ENCODE measurements at places on chromosomes 5 and 9.

DNA sequence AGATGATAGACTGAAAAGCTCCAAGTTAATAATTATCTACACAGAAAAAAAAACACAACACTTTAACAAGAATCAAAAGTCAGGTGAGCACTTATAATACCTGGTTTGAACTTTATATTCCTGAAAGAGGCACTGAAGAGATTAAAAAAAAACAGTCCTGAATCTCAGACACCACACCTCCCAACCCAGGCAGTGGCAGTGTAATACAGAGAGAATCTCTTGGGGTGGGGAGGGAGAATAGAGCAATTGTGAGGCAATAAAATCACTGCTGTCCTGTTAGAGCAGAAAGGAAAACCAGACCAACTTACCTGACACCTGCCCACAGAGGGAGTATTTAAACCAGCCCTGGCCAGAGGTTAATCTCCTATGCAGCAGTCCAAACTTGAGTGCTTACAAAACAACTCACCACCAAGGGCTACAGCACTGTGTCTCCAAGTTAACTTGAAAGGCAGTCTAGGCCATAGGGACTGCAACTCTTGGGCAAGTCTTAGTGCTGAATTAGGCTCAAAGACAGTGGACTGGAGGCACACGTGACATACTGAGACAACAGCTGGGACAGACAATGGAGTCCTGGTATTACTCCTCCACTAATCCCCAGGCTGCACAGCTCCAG lies 54.2 kb downstream of the SLCO4C1 start:
- DNase-seq: no peak

GRCh38 chr9:20473515-20474013 lies 148.7 kb downstream of the MLLT3 start:
- DNase-seq: no peak

DNA sequence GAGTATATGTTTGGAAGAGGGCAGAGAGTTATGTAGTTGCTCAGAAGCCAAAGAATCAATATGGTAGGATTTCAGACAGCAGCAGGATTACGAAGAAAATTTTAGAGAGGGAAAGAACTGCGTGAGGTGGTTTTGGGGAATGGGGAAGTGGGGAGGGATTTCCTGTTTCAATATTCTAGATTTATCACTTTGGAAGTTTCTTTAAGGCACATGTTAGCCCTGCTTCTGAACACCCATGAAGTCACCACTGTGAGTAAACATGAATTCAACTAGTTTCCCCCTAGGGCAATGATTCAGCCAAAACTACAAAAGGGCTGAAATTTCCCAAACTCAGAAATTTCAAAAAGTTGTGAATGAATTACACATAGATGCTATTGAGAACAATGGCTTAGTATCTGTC lies 132.2 kb downstream of the EBF1 start:
- no peak for DNase-seq

- DNase-seq: no peak
Observed at GRCh38 chr5:179160584-179160983, 100.4 kb downstream of the ZNF354C start.

DNA sequence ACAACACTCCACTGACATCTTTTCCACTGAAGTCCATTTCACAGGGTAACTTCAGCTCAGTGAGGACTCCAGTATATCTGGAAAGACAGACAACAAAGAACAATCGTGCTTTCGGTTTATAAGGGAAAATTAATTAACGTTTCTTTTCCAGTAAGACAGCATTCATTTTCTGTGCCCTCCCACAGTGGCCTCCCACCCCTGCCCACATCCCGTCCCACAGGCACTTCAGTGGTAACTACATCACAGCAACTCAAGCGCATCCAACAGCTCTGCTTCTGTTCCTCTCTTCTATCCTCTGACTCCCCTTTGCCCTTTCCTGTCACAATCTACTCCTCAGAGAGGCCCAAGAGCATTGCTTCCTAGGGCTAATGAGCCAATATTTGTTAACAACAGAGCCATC lies 40.3 kb downstream of the GLDC start:
- no peak for DNase-seq

DNA sequence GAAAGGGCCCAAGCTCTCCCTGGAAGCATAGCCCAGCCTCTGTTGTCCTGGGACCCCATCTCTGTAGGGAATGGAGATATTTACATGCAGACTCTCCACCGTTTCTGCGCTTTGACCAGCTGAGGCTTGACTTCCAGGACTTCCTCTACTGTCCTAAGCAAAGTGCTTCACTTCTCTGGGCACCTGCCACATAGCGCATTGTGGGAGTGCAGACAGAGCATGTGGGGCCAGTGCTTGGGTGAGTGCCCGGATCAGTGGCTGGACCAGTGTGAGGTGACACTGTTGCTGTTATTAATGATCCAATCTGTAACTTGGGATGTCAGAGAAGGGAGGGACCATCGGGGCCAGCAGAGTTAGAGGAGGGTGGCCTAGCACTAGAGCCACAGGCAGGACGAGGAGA lies 10.5 kb downstream of the CXCL14 start:
- DNase-seq: no peak

DNA sequence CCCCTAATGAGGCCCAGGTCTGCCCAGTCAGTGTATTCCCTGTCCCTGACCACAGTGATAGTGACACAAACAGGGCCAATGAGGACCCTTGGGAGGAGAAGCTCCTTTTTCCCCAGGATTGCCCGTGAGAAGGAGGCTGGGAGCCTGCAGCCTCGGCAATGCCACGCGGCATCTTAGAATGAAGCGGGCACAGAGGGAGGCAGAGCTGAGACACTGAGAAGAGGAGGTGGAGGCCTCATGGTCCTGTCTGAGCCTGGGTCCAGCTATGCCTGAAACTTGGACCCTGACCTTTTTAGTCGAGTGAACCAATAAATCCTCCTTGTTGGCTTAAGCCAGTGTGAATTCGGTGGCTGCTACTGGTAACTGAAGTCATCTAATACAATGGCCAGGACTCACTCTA lies 28.4 kb downstream of the STC2 start:
- no peak for DNase-seq

DNA sequence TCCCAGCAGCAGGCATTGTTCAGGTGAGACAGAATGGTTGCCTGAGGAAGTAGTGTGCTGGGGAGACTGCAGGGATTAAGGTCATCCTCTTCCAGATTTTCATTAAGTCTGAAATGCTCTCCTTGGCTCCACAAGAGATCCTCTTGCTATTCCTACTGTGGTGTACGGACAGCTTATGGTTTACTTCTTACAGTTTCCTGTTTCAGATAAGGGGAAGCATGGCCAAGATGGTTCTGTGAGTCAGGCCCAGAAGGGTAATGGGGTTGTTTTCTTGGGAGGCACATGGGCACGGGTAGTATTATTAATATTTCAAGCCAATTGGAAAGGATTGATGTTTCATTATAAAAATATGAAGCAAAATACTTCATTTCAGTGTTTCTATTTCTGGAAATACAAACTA lies 42.9 kb downstream of the GLRX start:
- no peak for DNase-seq

All from activated naive CD8-positive, alpha-beta T cell treated with anti-CD3 and anti-CD28 coated beads, Interleukin-2, amount 50 U/mL, for 16 hours (primary cell).